ENCODE measurements at places on chromosomes 4 and X.

DNA sequence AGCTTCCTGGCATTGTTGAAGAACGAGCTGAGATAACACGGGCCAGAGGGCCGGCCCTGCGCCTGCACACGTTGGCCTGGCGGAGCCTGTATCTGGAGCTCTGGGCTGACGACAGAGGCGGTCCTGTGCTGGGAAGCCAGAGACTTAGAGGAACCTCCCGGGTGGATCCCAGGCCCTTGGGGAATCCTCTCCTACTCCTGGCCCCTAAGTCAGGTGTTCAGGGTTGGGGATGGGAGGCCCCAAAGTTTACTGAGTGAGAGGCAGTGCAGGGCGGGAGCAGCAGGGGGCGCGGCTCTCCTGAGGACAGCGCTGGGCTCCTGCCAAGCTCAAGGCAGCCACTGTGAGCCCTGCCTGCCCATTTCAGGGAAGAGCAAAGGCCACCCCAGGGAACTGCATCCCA is 2.5 kb upstream of the HTRA3 start:
- no peak for DNase-seq

GRCh38 chr4:137768881-137769280 is 236.6 kb upstream of the PCDH18 start:
- no peak for DNase-seq

- DNase-seq: no peak
These were observed 501.6 kb downstream of the MID1IP1 start for GRCh38 chrX:39302838-39303237.

GRCh38 chr4:45621971-45622370 is 501.9 kb downstream of the GABRG1 start:
- no peak for DNase-seq

GRCh38 chrX:40174854-40175510 is 77.2 kb upstream of the BCOR start:
- peak; percentile 45 for DNase-seq

DNA sequence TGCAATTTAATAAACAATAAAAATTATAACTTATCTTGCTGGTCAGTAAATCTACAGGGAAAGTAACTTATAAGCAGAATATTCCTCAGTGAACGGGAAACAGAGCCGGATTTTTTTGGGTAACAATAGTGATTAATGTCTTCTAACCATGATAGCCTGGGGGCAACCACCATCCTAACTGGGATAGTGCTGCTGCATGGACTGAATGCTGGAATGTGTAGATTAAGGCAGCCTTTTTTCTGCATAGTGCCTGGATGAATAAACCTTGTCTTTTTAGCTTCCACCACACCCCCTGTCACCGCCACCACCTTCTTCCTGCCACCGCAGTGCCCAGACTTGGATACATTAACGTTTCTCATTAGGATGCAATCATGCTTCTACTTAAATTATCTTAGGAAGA is 83.6 kb upstream of the LNX1 start:
- DNase-seq: no peak

DNA sequence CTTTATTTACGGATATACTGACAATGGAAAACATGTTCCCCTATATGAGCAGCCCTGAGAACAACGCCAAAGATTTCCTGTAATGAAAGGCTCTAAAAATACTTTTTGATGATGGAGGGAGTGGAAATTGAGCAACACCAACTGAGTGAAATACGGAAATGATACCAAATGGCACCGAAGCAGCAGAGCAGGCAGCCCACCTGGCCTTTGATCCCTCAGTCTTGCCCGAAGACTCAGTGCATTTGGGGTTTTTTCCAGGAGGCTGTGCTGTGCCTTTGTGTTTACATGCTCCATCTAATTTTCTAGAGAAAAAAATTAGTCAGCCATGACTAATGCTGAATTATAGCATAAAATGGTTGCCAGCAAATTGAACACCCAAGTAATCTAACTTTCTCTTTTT is 169.9 kb upstream of the RBPJ start:
- DNase-seq: no peak

GRCh38 chrX:56385336-56385735 is 153.2 kb downstream of the KLF8 start:
- no peak for DNase-seq

DNA sequence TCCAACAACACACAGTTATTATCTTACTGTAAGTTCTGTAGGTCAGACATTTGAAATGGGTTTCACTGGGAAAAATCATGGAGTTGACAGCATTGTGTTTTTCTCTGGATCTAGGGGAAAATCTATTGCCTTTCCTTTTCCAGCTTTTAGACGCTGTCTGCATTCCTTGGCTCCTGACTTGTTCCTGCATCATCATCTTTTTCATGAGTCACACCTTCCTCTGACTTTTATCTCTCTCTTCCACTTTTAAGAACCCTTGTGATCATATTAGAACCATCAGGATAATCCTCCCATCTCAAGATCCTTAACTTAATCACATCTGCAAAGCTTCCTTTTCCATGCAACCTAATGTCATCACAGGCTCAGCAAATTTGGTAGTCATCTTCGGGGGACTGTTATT is 1454.8 kb downstream of the RPA4 start:
- no peak for DNase-seq

GRCh38 chr4:56469489-56470210 is 2.2 kb downstream of the SRP72 start:
- no peak for DNase-seq

DNA sequence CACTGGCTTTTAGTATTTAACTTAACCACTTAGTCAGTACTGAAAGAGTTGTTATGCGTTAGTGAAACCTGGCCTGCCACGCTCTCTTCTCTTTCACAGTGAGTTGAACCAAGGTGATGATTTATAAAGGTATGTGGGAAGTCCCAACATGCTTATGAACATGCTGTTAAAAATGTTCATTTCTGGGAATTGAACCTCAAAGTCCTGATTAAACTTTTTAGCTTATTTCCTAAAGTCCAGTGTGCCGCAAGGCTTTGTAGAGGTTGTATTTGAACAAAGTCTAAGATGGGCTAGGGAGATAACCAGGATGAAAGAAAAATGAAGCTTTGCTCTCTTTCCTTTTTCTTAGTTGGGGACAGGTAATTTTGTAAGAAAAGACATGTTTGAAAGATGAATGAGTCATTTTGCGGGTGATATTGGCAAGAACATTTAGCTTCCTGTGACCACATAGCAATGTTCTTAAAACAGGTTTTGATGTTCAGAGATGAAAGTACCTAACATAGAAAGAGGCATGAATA is 270.3 kb downstream of the DTHD1 start:
- DNase-seq: peak; percentile 0

- DNase-seq: no peak
These were observed 564 bp downstream of the PGK1 start for GRCh38 chrX:78104447-78105176.

DNA sequence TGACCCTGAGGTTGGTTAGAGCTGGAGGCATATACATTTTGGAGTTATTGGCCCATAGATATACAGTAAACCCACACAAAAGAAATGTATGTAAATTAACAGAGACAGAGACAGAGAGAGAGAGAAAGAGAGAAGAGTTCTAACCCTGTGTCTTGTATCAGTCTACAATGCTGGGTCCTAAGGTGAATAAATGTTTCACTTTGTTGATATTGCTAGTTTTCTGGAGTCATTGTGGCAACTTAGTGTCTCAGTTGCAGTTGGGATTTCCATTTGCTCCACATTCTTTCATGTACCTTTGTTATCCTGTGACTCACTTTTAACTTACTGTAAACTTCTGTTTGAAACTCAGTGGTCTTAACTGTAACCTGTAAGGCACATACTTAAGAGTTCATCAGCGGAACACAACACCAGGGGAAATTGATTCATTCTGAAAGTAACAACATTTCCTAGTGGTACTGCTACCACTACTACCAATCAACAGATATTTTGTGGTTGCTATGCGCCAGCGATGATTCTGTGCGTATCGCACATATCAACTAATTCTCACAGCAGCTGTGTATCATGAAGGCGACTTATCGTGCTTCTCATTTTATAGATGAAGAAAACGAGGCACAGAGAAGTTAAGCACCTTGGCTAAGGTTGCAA is 38.5 kb upstream of the ETDA start:
- DNase-seq: no peak

GRCh38 chrX:2967998-2968909 is 38.1 kb upstream of the ARSH start:
- DNase-seq: no peak

DNA sequence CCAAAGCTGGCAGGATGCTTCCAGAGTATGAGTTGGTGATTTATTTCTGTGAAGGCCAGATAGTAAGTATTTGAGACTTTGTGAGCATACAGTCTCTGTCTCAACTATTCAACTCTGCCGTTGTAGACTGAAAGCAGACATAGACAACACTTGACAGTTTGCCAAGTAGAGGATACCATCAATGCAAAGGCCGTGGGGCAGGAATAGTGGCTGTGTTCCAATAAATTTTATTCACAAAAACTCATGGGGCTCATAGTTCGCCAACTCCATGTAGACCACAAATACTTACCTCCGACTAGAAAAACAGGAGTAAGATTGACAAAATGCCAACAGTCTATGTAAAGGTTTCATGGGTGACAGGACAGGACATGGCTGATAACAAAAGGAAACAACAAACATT is 3.7 kb upstream of the PIR start:
- DNase-seq: no peak

DNA sequence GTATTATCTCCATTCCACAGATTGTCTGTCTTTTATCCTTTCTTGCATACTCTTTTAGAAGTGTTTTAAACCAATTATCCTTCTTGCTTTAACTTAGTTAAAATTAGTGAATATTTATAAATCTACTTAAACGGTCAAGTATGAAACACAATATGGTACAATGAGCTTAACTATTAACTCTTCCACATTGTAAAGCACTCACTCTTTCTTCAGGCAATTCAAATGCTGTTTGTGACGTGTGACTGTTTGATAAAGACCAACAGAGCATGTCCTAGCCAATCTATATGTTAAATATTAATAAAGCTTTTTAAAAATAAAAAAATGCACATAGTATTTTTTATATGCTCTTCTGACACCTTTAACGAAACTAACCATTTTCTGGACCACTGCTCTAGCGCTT is 192.7 kb downstream of the ARAP2 start:
- DNase-seq: no peak

DNA sequence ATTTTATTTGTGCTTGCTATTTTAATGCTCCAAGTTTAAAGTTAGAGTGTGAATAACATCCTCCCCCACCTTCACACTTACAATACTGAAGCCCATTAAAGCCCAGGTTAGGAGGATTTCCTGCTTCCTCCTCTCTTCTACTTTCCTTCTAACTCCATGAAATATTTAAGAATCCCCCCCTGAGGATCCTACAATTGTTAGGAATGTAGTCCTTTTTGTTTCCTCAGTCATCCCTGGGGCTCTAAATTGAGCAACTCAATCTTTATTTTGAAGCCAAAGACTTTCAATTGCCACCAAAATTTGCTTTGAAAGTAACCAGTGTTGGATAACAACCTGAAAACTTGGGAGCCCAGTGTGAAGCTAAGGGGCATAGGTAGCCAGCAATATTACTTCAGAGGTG is 276.9 kb downstream of the FAM47A start:
- no peak for DNase-seq

DNA sequence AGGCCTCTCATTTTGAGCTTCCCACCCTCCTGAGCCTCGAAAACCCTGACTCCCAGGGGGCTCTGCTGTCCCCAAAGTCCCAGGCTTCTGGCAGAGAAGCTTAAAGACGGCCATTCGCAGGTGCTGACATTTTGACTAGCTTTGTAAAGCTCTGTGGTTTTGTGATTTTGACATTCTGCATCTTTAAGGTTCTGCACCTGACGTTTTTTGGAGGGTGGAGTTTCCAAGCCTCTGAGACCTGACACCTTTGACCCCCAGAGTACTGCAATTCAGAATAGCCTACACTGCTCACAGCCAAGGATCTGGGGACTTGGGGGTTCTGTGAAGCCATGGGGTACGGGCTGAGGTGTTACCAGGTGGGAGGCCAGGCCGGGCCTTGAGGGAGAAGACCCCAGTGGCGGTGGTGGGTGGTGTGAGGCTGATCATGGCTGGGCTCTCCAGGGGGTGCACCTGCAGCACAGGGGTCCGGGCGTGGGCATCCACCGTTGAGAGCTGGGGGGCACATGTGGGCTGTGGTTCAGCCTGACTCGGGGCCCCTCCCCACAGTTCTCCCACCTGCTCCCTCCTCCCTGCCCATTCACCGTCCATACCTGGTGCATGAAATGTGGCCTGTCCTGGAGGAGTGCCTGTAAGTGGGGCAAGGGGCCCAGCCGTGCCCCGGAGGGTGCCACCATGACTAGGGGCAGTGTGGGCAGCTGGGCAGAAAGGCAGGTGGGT is 7.3 kb downstream of the FOXP3 start:
- DNase-seq: no peak

DNA sequence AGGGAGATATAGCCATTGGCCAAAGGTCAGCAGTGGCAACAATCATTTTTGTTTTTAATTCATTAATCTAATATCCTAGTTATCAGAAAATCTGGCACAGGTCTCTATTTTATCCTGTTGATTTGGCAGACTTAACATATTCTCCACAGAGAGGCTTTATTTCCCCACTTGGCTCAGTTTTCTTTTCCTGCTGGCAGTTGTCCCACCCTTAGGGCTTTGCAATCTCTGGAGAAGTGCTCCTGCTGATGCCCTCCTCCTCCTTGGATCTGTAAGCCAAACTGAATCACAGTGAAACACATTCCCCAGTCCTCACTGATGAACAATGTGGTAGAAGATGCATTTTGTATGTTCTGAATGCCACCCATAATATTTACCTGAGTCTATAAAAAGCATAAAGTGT is 889.7 kb downstream of the PDHA2 start:
- DNase-seq: no peak

GRCh38 chr4:71709961-71710360 is 73.9 kb downstream of the GC start:
- DNase-seq: no peak

GRCh38 chr4:170875868-170876267 is 786.1 kb upstream of the AADAT start:
- DNase-seq: no peak

DNA sequence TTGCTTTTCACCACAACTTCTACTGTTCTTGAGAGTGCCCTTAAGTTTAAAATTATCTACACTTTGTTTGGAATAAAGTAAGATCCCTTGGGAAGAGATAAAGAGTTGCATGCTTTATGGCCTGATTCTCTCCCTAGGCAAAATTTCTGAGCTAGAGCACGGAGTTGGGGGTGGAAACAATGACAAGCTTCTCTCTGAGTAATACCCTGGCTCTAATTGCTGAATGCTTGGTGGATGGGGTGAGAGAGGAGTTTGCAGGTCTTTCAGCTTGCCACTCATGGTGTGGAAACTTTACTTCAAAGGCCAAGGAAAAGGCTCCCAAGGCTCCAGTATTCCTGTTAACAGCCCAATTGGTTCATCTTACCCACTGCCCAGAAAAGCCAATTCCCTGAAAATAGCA is 26.1 kb upstream of the PRDM8 start:
- DNase-seq: no peak
